ENCODE measurements at places on chromosomes 5 and 9.

DNA sequence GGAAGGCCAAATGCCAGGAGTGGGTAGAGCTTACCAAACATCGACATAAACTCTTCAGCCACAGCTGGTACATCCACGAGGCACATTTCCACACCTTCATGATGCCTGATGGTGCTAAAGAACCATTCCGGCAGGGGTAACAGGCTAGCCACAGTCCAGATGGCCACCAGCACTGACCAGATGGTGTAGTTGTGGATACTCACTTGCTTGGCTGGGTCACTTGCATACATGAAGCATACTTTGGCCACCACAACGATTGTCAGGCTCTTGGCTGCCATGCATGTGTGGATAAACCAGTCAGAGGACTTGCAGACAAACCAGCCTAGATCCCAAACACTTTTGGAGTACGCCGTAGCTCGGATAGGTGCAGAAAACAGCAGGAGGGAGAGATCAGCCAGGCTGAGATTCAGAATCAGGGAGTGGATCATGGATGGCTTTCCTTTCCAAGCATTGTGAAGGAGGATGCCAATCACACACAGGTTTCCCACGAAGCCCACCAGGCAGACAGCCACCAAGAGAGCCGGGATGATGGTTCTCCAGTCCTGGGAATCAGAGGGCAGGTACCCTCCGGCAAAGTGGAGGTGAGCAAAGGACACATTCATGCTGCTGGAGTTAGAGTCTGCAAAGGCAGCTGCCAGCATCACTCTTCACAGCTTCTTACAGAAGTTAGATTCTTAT is 378 bp downstream of the GPR151 start:
- no peak for DNase-seq

DNA sequence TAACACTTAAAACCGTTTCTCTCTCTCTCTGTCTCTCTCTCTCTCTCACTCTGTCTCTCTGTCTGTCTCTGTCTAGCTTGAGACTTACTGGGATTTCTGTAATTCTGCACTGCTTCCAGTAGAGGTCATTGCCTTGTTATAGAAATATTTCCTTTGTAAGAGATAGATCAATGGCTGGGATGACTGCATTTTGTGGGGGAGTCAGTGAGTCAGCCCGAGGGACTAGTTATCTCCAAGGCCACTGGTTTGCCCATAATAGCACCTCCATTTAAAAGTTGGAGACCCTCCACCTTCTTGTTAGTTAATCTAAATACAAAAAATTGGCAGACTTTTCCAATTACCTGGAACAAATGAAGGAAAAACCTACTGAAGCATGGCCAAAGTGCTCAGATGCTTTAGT is 547.2 kb downstream of the LRRC70 start:
- DNase-seq: no peak

- DNase-seq: peak; percentile 24
Observed at GRCh38 chr5:32042551-32042961, 131.6 kb downstream of the GOLPH3 start.

- DNase-seq: no peak
Observed at GRCh38 chr5:122756264-122756911, 18.5 kb upstream of the SNX2 start.

GRCh38 chr5:6473284-6473683 is 24.6 kb downstream of the UBE2QL1 start:
- no peak for DNase-seq

GRCh38 chr5:72248410-72248981 is 71.5 kb downstream of the MRPS27 start:
- no peak for DNase-seq

DNA sequence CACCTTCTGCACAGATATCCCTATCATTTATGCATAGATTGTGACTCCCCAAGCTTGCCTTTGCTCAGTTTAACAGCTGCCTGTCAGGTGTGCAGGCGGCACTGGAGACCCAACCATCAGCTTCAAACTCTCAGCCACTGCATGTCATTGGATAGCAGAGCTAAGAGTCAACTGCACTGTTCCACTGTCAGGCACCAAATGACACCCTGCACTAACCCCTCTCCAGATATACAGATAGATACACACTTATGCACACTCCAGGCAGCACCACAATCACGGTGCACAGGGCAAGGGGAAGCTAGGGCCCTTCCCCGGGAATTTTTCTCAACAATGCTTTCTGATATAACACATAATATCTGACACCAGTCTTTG is 142.3 kb downstream of the BNC2 start:
- DNase-seq: no peak

DNA sequence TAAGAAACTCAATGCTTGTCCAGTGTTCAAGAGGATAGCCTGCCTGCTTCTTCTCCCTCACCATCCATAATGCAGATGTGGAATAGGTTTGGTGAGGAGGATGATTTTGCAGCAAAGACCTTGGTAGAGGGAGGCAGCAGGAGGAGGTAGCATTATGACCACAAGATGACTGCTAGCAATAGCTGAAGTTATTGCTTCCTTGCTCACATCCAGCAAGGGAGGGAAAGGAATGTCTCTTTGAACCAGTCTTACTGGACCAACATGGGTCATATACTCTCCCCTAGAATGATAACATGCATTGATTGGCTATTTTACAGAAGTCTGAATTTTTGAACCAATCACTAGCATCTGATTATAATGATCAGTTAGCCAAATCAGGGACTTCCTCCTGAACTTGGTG is 607.6 kb downstream of the EBF1 start:
- no peak for DNase-seq

GRCh38 chr5:172171118-172171517 is 16.9 kb downstream of the STK10 start:
- no peak for DNase-seq

DNA sequence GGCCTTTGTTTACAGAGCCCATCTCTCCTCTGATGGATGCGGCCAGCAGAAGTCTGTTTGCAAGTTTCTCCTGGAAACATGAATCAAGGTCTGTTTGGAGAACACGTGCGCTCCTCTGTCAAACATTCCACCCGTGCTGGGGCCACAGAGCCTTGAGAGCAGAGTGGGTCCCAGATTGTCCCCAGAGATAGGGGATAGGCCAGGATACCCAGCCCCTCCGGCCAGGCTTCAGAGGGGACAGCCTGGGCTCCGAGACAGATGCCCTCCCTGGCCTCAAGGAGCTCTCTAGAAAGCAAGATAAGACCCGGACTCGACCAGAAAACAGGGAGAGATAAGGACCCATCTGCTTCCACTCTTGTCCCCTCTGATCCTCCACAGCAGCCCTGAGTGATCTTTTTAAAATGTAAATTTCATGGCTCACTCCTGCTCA is 40.4 kb upstream of the HAND1 start:
- DNase-seq: no peak

DNA sequence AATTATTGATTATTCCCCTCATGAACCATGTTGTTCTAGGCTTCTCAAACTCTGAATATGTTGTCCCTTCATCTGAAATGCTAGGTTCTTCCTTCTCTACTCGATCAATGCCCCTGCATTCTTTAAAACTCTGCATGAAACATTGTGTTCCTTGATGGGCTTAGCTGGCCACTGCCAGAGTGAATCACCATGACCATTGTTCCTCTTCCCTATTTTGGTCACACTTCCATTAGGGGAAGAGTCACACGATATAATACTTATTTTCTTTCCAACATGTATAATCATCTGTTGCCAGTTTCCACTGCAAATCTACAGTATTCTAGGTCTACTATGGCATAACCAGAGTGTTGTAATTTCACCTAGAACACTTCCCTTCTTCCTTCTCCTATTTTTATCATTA is 247.9 kb downstream of the TRPM3 start:
- no peak for DNase-seq

DNA sequence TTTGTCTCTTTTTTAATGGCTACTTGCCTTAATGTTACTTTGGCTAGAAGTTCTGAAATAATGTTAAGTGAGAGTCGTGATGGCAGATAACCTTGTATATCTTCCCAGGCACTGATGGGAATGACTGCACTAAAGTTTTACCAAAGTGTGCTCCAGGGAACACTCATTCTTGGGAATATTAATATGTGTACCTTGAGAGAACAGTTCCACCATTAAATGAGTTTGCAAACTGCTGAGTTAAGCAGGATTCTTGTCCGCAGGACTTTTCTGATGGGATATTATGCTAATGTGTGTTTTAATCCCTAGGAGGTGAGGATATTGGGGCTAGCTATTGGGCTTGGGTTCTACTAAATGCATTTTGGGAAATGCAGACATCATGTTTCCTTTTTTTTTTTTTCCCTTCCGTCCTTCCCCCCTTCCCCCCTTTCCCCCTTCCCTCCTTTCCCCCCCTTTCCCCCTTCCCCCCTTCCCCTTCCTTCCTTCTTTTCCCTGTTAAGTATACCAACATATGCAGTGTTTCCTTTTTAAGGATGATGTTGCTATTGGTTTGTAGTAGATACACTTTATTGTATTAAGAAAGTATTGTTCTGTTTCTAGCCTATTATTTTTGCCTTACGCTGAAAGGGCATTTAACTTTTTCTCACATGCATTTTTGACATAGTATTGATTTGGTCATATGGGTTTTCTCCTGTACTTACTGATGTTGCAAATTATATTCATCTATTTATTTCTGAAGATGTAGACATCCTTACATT is 15.5 kb downstream of the ZBTB34 start:
- no peak for DNase-seq

DNA sequence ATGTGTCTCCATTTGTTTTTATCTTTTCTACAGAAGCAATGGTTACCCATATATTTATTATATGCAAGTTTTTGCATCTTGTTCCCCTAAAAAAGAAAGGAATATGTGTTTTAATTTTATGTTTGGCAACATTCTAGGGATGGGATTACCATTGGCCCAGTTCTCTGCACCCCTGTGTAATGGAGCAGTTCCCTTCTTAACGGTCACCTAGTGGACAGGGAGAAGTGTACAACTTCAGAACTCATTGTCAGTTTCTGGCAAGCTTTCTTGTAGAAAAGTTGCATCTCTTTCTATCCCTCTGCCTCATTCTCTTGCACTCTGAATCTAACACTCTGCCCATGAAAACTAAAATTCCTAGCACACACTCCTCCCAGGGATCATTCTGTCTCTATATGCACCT is 78.2 kb downstream of the DOCK8 start:
- DNase-seq: no peak

- DNase-seq: no peak
Observed at GRCh38 chr9:97524424-97524823, 23.0 kb downstream of the TMOD1 start.

All from CD4-positive, alpha-beta T cell treated with Interleukin-15 for 1 hour (primary cell).